Non-pigmented ciliary epithelial cell (primary cell): ENCODE measurements at places on chromosomes 2 and 18.

GRCh38 chr2:226220511-226220910 lies 579.1 kb downstream of the IRS1 start:
- DNase-seq: no peak

- DNase-seq: no peak
Observed at GRCh38 chr2:145108959-145109710, 589.2 kb upstream of the ZEB2 start.

DNA sequence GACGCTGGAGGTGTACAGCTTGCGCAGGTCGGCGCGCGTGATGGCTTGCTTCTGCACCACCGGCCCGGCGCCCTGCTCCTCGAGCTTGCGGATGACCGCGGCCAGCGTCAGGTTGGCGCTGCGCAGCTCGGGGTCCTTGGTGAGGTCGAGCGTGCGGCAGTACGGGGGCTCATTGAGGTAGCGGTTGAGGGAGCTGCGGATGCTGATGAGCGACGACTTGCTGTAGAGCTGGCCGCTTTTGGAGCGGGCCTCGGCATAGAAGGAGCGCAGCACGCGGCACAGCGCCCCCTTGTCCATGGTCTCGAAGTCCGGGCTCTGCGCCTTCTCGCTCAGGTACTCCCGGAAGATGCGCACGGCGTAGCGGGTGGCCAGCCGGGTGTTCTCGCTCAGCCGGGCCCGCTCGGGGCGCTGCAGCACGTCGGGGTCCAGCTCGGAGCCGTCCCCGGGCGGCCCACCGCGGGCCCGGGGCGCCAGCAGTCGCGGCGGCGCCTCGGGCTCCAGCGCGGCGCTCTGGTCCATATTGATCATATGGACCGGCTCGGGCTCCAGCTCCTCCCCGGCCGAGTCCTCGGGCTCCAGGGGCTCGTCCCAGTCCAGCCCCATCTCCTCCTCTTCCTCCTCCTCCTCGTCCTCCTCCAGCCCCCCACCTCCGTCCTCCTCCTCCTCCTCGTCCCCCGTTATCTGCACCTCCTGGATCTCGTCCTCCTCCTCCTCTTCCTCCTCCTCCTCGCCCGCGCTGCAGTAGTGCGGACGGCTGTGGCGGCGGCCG lies 523 bp downstream of the KCTD1 start:
- DNase-seq: no peak

DNA sequence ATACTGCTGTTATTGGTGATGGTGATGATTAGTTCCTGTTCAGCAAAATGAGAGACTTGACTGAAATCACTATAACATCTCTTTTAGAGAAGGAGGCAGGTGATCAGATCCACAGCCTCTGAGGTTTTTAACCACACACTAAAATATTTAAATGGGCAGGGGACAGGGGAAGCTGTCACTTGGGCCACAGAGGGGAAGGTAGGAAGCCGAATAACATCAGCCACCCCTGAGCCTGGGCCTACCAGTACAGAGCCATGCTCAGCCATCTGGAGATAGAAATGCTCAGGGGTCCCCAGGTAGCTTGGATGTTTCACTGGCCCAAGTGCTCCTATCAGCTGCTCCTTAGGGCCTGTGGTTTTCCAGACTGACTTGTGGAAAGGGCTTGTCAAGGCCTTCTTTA lies 122.3 kb downstream of the MRO start:
- no peak for DNase-seq

- DNase-seq: no peak
Observed at GRCh38 chr2:69013142-69013839, at the start of gene ANTXR1. Gene ANTXR1 (plus strand): TSS chr2:69013179. CDS start chr2:69013500, 321 bp downstream.

- DNase-seq: no peak
Observed at GRCh38 chr2:139077099-139077737, 297.0 kb upstream of the NXPH2 start.

DNA sequence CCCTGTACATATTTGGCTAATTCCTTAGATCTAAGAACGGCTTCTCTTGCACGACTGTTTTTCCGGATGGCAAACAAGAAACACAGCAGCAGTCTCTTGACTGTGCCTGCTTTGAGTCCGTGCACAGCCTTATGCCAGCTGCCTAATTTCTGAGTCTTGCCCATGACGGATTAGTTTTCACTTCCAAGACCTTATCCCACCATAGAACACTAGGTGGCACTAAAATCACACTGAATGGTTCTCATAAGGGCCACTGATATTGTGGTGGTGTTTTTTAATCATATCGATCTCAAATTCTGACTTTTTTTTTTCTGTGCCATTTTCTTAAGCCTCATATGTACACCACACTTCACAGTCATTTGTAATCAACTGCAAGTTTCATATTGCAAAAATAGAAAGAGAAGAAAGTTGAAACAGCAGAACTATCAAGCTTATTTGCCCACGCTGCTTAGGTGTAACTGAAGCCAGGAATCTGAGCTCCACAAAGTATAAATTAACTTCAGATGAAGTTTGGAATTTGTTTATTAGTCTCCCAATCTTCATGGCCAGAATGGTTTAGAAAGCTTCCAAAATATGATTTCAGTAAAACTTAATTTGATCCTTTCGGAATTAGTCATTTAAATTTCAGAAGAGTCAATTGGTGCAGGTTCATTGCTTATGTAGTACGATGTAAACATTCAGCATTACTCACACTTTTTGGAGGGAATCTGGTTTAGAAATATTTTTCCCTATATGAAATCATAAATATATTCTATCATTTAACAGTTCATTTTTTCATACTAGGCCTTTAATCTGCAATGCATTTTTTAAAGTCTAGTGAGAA lies 45.5 kb upstream of the SCN7A start:
- DNase-seq: peak; percentile 22

DNA sequence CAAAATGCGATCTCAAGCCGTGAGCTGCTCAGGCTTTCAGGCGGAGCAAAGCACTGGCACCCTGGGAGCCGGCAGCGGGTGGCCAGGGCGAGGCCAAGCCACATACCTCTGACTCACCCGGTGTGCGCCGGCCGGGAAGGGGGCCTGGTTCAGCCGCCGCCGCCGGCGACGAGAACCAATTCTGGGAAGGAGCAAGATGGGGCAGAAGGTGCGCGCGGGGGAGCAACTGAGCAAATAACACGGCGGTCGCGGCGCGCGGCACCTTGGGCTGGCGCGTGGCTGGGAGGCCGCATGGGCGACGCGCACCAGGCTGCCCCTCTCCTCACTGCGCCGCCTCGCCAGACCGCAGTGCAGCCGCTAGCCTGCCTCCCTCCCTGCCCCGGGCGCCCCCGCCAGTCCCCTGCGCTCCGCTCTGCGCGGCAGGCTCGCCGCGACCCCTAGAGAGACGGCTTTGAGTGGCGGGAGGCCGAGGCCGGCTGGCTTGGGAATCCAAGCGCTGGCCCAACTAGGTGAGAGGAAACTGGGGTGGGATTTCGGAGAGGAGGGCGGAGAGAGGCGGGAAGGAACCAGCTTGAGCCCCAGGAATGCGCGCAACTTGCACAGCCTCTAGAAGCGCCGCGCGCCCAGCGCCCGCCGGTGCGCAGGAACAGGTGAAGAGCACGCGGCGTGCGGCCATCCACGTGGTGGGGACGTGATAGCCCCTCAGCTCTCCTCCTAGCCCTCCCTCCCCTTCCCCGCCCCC lies 3.2 kb downstream of the NRP2 start:
- DNase-seq: no peak

DNA sequence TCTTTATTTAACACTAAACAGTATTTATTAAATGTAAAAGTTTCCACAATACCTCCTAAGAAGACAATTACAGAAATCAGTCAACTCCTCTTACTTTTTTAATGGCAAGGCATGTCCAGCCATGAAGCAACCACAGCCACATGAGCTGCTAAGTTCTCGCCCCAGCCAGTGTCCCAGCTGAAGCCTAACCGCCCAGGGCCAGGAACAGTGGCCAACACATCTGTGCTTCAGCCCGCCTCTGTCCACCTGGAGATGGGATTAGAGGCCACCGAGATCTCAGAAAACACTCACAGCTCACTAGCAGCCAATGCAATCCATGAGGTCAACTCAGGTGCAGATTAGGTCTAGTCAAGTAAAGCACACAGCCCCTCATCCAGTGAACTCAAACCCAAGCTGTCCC lies 40.2 kb downstream of the PID1 start:
- DNase-seq: no peak

DNA sequence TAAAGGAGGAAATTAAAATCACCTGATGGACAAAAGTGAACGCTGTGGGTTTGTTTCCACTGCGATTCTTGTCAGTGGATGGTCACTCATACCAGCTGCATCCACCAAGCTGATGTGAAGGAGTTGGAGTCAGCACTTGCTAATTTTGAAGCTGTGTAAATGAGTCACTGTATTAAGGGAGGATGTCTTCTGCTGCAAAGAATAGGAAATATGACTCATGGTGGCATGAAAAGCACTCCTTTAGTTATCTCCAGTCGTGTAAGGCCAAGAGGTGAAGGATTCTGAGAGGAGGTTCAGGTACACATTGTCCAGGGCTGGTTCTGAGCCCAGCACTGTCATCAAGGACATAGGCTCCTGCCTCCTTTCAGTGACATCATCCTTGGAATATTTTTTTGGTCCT lies 71.7 kb upstream of the SKOR2 start:
- no peak for DNase-seq

- no peak for DNase-seq
Observed at GRCh38 chr2:145228506-145228905, 708.6 kb upstream of the ZEB2 start.

DNA sequence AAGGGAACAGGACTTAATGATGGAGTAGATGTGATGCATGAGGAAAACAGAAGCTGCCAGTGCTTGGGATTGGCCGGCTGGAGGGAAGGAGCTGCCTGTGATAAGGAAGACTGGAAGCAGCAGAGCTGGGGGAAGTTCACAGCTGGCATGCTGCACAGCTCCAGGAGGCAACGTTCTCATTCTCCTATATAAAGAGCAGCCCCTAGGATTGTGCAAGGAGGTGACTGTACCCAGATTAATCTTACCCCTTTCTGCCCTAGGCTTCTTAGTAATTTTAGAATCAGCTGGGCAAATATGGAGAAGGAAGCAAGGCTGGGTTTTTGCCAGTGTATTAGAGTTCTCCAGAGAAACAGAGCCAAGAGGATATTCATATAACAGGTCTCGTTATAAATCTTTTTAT lies 155.8 kb downstream of the ALPK2 start:
- no peak for DNase-seq

DNA sequence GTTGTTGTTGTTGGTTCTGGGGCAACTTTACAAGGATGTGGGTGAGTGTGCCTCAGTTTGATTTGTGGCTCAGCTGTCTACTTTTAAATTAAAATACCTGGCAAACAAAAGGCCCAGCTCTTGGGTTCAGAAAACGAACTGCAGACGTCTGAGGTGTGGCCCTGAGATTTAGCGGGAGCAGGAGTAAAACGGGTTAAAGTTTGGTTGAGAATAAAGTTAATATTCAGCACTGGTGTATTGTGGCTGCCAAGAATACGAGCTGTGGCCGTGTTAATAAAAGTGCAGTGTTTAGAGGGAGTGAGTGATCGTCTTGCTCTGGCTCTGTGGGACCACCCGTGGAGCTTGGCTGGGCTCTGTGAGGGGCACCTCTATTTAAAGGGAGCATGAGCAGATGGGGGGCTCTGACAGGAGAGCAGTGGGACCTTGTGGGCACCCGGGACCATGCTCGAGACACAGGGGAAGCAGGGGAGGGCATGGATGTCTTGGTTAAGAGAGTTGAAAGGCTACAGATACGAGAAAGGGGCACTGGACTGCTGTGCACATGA lies 80.3 kb downstream of the VAPA start:
- no peak for DNase-seq

DNA sequence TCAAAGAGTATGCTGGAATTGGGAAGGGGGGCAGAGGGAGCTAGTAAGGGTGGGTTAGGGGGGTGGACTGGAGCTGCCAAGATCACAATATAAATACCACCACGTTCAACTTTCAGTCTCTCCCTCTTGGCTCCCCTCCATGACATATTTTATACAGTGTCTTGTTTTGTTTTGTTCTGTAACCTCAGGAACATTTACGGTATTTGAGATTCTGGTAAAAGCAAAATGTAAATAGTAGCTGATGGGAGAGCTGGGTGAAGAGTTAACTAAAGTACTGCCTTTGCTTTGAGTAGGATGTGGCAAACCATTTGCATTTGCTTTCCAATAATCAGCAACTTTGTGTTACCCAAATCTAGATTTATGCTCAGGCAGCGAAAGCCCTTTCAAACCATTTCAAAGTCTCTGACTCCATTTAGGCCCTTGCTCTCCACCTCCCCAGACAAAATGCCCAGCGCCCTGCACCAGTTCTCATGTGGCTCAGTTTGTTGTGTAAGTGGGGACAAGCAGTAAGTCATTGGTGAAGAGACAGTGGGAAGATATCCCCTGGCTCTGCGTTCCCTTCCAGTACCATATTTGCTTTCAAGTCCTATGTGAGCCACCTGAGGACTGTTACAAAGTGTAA lies 17.4 kb downstream of the IRS1 start:
- no peak for DNase-seq

- no peak for DNase-seq
Observed at GRCh38 chr2:232473467-232473890, 14.2 kb downstream of the ECEL1 start.

DNA sequence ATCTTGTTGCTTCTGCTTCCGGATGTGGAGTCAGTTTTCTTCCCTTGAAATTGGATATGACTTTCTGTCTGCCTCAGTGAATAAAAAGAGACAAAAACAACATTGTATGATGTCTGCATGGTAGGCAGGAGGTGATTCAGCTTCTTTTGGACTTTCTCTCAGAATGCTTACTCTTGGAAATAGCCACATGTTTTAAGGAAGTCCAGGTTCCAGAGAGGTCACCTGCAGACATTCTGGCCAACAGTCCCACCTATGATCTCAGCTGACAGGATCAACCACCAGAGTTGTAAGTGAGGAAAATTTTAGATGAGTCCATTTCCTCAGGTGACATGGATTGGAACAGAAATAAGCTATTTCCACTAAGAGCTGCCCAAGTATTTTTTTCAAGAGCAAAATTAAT lies 508.7 kb upstream of the FAM98A start:
- DNase-seq: no peak

DNA sequence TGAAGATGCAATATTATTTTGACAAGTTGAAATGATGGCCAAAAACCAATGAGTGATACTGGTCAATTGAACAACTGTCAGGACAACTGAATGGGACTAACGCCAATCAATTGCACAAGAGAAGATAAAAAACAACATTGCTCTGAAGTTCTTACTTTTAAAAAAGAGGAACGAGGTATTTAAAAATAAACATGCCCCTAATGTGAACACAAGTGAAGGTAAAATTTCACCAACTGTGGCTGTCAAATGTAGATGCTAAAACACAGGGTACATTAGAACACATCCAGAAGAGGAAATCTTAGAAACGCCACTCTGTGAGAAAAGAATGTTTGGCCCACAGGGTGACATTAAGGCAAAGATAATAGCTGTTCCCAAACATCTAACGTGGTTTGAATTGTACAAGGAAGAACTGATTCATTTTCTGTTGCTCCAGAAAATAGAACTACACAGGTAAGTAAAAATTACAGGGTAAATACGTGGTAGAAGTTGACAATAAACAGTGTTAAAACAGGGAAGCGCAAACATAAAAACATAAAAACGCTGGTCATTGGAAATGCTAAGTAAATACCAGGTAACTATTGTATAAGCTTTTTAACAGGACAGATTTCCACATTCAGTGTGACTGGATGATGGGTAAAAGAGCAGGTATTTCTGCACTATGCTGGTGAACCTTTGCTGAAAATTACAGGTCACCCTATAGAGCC lies 20.3 kb downstream of the LONRF2 start:
- DNase-seq: no peak

- DNase-seq: no peak
Observed at GRCh38 chr2:128748336-128748735, 429.7 kb upstream of the HS6ST1 start.
